CD4-positive, alpha-beta memory T cell (primary cell): ENCODE measurements at places on chromosomes 16 and 17.

DNA sequence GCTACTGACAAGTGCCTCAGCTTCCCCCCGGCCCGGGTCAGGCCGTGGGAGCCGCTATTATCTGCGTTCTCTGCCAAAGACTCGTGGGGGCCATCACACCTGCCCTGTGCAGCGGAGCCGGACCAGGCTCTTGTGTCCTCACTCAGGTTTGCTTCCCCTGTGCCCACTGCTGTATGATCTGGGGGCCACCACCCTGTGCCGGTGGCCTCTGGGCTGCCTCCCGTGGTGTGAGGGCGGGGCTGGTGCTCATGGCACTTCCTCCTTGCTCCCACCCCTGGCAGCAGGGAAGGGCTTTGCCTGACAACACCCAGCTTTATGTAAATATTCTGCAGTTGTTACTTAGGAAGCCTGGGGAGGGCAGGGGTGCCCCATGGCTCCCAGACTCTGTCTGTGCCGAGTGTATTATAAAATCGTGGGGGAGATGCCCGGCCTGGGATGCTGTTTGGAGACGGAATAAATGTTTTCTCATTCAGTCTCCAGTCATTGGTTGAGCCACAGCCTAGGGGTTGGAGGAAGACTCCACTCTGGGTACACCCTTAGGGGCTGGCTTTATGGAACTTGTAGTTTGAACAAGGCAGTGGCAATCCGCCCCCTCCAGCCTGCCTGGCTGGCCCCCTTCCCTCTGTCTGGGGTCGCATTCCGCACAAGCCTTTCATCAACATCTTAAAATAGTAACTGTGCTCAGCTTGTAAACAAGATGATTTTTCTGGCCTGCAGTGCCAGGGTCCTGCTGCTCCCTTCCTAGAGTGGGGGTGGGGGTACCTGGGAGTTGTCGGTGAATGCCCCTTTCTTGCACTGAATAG, 4.1 kb downstream of the SYNGR2 start:
- DNase-seq: no peak
- H3K27me3 ChIP-seq: no peaks in the 10 kb centered on the region
- H3K27ac ChIP-seq: peak overlapping the region; percentile 21
- peaks cover 62% of the 10 kb centered on the region for H3K4me1 ChIP-seq
- no peak overlapping the region for H3K4me3 ChIP-seq
- peaks cover 4% of the 10 kb centered on the region for H3K36me3 ChIP-seq

DNA sequence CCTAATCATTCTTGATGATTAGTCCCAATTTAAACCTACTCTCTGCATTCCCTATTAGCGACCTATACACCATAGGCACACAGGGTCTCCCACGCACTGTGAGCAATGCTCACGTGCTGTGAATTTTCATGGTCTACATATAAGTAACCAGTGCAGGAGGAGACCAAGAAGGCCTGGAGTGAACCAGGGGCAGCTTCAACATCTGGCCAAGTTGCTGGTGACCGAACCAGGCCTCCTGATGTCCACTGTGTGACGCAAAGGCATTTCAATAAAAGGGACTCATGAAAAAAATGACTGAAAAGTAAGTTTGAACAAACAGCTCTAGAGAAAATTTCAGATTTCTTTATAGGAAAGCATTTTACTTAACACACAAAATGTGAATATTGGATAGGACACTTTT, 107.0 kb downstream of the ZFHX3 start:
- no peak overlapping the region for H3K4me3 ChIP-seq
- H3K4me1 ChIP-seq: no peaks in the 10 kb centered on the region

DNA sequence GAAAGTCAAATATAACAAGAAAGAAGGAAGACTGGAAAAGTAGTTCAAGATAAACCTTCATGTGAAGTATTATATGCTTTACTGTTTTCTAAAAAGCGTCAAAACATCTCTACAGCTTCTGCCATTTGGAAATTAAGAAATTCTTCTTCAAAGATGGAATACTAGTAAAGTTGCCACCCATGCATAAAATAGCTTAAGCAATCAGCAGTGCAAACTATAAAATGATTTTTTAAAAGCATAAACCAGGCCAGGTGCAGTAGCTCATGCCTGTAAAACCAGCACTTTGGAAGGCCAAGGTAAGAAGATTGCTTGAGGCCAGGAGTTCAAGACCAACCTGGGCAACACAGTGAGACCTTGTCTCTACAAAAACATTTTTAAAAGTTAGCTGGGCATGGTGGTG, 68.2 kb downstream of the USP32 start:
- H3K27me3 ChIP-seq: no peaks in the 10 kb centered on the region
- no peak overlapping the region for H3K4me3 ChIP-seq
- no peaks in the 10 kb centered on the region for H3K36me3 ChIP-seq

DNA sequence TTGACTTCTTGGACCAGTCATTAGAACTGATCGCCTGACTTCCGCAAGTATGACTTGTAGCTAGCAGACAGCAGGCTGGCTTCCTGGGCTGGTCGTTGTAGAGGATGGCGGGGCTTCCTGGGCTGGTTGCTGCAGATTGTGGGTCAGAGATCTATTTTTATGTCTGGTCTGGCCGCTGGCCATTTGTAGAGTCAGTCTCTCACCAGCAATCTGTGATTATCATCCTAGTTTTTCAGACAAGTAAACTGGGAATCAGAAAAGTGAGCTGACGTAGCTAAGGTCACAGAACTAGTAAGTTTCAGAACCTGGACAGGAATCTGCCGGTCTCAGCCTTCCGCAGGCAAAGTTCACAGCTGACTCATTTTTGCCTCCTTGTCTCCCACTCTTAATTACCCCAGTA, 19.1 kb downstream of the GPR142 start:
- no peaks in the 10 kb centered on the region for H3K36me3 ChIP-seq
- no peak overlapping the region for H3K4me3 ChIP-seq
- H3K4me1 ChIP-seq: no peaks in the 10 kb centered on the region
- no peaks in the 10 kb centered on the region for H3K27me3 ChIP-seq

DNA sequence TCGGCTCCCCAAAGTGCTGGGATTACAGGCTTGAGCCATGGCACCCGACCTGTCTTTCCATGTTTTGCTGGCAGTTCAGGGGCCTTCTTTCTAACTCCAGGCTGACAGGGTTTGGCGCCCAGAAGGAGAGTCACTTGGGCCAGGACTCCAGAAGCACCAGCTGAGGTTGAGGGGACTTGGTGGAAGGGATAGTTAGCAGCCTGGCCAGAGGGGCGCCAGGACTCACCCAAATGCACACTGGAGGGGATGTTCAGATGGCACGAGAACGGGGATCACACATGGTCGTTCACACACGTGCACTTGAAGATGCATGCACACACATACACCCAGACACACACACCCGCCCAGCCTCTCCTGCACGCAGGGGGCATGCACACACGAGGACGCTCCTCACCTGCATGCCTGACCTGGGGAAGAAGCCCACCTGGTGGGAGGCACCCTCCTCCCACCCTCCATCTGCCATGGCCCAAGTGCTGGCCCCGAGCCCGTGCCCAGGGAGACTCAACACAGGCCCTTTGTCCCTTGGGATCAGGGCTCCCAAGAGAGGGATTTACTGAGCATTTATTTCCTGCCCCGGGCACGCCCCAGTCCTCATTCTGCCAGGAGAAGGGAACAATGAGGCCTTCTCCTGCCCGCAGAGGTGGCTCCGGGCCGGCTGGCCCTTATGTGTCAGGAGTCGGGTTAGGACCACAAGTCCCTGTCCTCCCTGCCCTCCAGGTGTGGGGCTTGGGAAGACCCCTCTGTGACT, 2.3 kb upstream of the PRSS21 start:
- no peaks in the 10 kb centered on the region for H3K36me3 ChIP-seq
- H3K4me3 ChIP-seq: no peak overlapping the region
- H3K27me3 ChIP-seq: no peaks in the 10 kb centered on the region
- no peak for DNase-seq
- H3K27ac ChIP-seq: no peak overlapping the region

GRCh38 chr16:74073456-74073855, 223.2 kb upstream of the PSMD7 start:
- no peaks in the 10 kb centered on the region for H3K27me3 ChIP-seq
- no peaks in the 10 kb centered on the region for H3K4me1 ChIP-seq
- DNase-seq: no peak
- H3K4me3 ChIP-seq: no peak overlapping the region

DNA sequence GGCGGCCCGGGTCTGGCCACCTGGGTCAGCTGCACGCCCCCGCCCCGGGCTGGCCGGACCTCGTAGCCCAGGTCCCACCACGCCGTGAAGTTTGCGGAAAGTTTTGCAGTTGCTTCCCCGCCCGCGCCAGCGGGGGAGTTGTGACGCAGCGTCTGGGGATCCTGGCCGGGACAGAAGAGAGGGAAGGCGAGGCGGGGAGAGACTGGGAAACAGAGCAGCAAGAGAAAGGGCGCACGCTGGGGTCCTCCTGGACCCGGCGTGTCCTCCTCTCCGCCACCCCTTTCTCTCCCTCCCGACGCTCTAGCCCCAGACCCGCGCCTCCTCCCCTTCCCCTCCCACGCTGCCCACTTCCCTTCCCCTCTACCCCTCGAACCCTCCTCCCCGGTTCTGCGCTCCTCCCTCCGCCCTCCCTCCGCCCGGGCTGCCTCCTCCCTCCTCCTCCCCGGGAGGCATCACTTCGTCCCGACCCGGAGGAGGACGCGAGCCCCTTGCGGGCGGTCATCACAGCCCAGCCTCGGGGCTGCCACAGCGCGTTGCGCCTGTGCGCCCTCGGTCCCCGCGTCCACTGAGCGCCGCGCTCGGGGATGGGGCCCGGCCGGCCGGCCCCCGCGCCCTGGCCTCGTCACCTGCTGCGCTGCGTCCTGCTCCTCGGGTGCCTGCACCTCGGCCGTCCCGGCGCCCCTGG, at the start of gene MRC2:
TSS of gene MRC2 (plus strand) at position 452 of the 685 bp plus-strand sequence. CDS start at position 585, 133 bp downstream.
- no peaks in the 10 kb centered on the region for H3K36me3 ChIP-seq
- H3K27ac ChIP-seq: no peak within 1 kb of the TSS
- no peaks in the 10 kb centered on the region for H3K27me3 ChIP-seq
- no peak within 1 kb of the TSS for H3K4me3 ChIP-seq
- DNase-seq: no peak

- no peaks in the 10 kb centered on the region for H3K4me1 ChIP-seq
- H3K27ac ChIP-seq: no peak overlapping the region
- no peak overlapping the region for H3K4me3 ChIP-seq
- H3K36me3 ChIP-seq: no peaks in the 10 kb centered on the region
These were observed 79.0 kb downstream of the HS3ST3A1 start for GRCh38 chr17:13522749-13523148.

- DNase-seq: no peak
- no peak overlapping the region for H3K27ac ChIP-seq
- no peak overlapping the region for H3K4me3 ChIP-seq
- H3K27me3 ChIP-seq: no peaks in the 10 kb centered on the region
- no peaks in the 10 kb centered on the region for H3K36me3 ChIP-seq
These were observed 271.5 kb upstream of the C16orf82 start for GRCh38 chr16:26795184-26795583.

GRCh38 chr16:57153841-57154240, 32.0 kb downstream of the PSME3IP1 start:
- no peak for DNase-seq
- no peaks in the 10 kb centered on the region for H3K4me1 ChIP-seq
- peaks cover 21% of the 10 kb centered on the region for H3K36me3 ChIP-seq
- H3K4me3 ChIP-seq: no peak overlapping the region
- H3K27ac ChIP-seq: no peak overlapping the region
- no peaks in the 10 kb centered on the region for H3K27me3 ChIP-seq

DNA sequence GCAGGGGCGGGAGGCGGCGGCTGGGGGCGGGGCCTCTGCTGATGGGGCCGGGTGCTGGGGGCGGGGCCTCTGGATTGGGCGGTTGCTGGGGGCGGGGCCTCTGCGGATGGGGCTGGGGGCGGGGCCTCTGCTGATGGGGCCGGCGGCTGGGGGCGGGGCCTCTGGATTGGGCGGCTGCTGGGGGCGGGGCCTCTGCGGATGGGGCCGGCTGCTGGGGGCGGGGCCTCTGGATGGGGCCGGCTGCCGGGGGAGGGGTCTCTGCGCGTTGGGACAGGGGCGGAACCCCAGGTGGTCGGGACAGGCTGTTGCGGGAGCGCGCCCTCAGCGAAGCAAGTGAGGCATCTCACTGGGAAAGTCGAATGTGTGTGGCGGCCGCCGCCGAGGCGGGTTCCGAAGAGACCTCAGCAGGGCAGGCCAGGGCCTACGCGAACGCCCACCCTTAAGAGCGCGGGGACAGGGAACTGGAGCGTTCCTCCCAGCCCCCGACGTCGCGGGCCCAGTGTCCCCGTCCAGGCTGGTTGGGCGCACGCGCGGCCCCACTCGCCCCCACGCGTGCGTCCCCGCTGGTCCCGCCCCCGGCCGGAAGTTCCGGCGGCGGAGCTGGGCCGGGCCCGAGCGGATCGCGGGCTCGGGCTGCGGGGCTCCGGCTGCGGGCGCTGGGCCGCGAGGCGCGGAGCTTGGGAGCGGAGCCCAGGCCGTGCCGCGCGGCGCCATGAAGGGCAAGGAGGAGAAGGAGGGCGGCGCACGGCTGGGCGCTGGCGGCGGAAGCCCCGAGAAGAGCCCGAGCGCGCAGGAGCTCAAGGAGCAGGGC, at the start of gene STUB1:
TSS of gene STUB1 (plus strand) at position 597 of the 811 bp plus-strand sequence. CDS start at position 713, 116 bp downstream.
- DNase-seq: peak; percentile 90
- H3K27ac ChIP-seq: peak within 1 kb of the TSS; percentile 70
- peak within 1 kb of the TSS; percentile 14 for H3K4me3 ChIP-seq
- H3K4me1 ChIP-seq: peaks cover 49% of the 10 kb centered on the region
- H3K36me3 ChIP-seq: peaks cover 12% of the 10 kb centered on the region
- no peaks in the 10 kb centered on the region for H3K27me3 ChIP-seq

GRCh38 chr16:53183442-53183841, 128.7 kb downstream of the CHD9 start:
- H3K4me3 ChIP-seq: no peak overlapping the region
- DNase-seq: no peak
- no peak overlapping the region for H3K27ac ChIP-seq
- H3K27me3 ChIP-seq: no peaks in the 10 kb centered on the region

GRCh38 chr16:47511882-47512281, 50.8 kb downstream of the PHKB start:
- no peaks in the 10 kb centered on the region for H3K4me1 ChIP-seq
- H3K27ac ChIP-seq: no peak overlapping the region
- H3K27me3 ChIP-seq: no peaks in the 10 kb centered on the region
- no peak overlapping the region for H3K4me3 ChIP-seq

DNA sequence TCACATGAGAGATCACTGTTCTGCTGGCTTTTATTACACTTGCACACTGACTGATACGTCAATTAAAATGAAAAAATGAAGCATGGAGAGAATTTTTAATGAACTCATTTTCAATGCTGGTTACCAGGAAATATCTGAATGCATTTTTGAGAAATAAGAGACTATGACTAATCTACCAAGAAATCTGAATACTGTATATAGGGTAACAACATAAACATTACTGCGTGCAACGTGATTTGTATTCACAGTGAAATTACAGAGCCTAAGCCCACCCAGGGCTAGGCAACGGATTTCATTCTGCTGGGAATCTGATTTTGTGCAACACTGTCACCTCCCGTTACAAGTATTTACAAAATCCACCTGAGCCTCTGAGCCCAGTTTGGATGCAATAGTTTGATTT, 23.8 kb upstream of the LCMT1 start:
- no peak overlapping the region for H3K27ac ChIP-seq
- H3K4me1 ChIP-seq: no peaks in the 10 kb centered on the region
- H3K36me3 ChIP-seq: no peaks in the 10 kb centered on the region
- H3K4me3 ChIP-seq: no peak overlapping the region

DNA sequence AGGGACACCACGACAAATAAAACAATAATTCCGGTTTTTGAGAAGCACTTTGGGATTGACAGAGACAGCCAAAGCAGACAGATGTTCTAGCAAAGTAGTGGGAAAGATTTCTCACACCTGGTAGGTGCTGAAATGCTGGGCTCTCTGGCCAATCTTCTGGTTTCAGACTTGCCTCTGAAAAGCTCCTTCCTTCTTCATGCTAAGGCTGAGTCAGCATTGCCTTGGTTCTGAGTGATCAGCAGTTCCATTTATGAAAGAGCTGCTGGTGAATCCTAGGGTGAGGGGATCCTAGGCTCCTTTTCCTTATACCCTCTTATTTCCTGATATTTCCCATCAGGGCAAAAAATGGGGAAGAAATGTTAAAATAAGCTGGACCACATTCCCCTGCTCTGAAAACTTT, 268.7 kb upstream of the SALL1 start:
- no peaks in the 10 kb centered on the region for H3K4me1 ChIP-seq
- H3K4me3 ChIP-seq: no peak overlapping the region
- no peak overlapping the region for H3K27ac ChIP-seq
- no peak for DNase-seq
- H3K27me3 ChIP-seq: no peaks in the 10 kb centered on the region
